ENCODE measurements at places on chromosomes 1 and 21. TPM values are rescaled to one million over a fixed set of nuclear protein-coding genes. Genes with fewer than 3 reads are reported as not detected.
A peak's percentile ranks its signal among the peaks of the same experiment; 100 is the strongest.

Gene GREM2
- total RNA-seq = 5.1 TPM

Gene CCT3
- total RNA-seq = 102 TPM

Gene DUSP10
- total RNA-seq = 5.3 TPM

Gene ZBTB8B
- total RNA-seq = 0.03 TPM

Gene FAM72D
- 0.24 TPM for total RNA-seq

Gene SPATA46
- total RNA-seq = not detected

GRCh38 chr21:36288651-36289243, 31.2 kb upstream of the MORC3 start:
- peaks cover 5% of the 10 kb centered on the region for H3K36me3 ChIP-seq
- H3K27ac ChIP-seq = no peak overlapping the region
- H3K4me1 ChIP-seq = no peaks in the 10 kb centered on the region
- no peaks in the 10 kb centered on the region for H3K27me3 ChIP-seq

DNA sequence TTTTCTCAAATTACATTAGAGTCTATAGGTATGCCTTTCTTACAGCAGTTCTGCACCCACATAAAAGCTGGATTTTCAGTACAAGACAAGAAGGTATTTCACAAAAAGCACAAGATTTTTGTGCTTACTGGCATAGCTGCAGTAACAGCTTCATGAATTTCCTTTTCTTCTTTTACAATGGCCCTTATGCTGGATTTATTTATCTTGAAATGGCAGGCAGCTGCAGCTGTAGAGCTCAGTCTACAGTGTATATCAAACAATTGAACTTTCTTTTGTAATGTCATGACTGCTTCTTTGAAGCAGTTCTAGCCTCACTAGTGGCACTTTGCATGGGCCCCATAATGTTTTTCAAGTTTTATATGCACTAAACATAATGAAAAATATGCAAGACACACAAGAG, 510.2 kb downstream of the KCNT2 start:
- H3K27me3 ChIP-seq = no peaks in the 10 kb centered on the region
- H3K27ac ChIP-seq = no peak overlapping the region
- H3K4me3 ChIP-seq = no peak overlapping the region
- no peaks in the 10 kb centered on the region for H3K36me3 ChIP-seq
- no peak for DNase-seq

DNA sequence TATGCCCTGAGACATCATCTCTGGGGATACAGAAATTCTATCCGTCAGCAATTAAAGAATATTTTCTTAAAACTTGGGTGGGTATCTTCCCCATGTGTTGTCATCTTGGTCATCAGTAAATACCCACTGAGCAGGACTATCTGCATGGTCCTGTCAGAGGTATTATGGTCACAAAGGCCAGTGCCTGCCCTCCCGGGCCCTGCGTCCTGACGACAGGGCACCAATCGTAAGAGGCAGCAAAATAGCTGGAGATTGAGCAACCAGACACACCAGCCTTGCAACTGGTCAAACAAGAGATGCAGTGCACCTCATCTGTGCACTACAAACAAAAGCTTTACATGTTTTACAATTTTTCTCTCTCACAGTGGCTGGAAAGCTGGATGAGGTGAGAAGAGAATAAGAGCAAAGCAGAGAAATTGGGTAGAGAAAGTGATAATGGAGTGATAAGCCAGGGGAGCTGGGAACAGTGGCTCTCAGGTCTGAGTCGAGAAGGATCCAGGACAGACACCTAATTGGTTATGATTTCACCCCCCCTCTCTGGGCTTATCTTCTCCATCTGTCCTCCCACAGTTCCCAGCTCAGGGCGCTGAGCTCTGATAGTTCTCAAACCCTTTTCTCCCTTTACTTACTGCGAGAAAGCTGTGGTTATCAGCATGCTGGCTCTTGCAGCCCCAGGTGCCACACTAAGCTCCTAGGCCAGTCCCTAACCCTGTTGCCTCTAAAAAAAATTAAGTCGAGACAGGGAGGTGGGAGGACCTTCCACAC, 8.8 kb upstream of the SRP9 start:
- no peak overlapping the region for H3K4me3 ChIP-seq
- no peak overlapping the region for H3K27ac ChIP-seq
- no peaks in the 10 kb centered on the region for H3K36me3 ChIP-seq
- H3K27me3 ChIP-seq = no peaks in the 10 kb centered on the region

GRCh38 chr1:171438441-171438840, 46.9 kb upstream of the PRRC2C start:
- no peaks in the 10 kb centered on the region for H3K4me1 ChIP-seq
- peak; percentile 90 for DNase-seq
- no peaks in the 10 kb centered on the region for H3K36me3 ChIP-seq
- H3K4me3 ChIP-seq = no peak overlapping the region

GRCh38 chr1:66938613-66939012, 13.8 kb downstream of the MIER1 start:
- H3K27ac ChIP-seq = no peak overlapping the region
- peaks cover 3% of the 10 kb centered on the region for H3K4me1 ChIP-seq
- no peaks in the 10 kb centered on the region for H3K27me3 ChIP-seq
- no peak overlapping the region for H3K4me3 ChIP-seq
- no peaks in the 10 kb centered on the region for H3K36me3 ChIP-seq
- DNase-seq = no peak

- no peaks in the 10 kb centered on the region for H3K4me1 ChIP-seq
- H3K4me3 ChIP-seq = no peak overlapping the region
- DNase-seq = no peak
- H3K27ac ChIP-seq = no peak overlapping the region
- H3K27me3 ChIP-seq = no peaks in the 10 kb centered on the region
These were observed 322.7 kb downstream of the PTBP2 start for GRCh38 chr1:97044159-97044760.

- H3K27ac ChIP-seq = no peak overlapping the region
- no peaks in the 10 kb centered on the region for H3K4me1 ChIP-seq
- H3K36me3 ChIP-seq = no peaks in the 10 kb centered on the region
- DNase-seq = no peak
These were observed 13.6 kb downstream of the G0S2 start for GRCh38 chr1:209688746-209689234.

- no peak overlapping the region for H3K27ac ChIP-seq
- peak; percentile 97 for DNase-seq
- no peaks in the 10 kb centered on the region for H3K4me1 ChIP-seq
- H3K27me3 ChIP-seq = no peaks in the 10 kb centered on the region
- no peak overlapping the region for H3K4me3 ChIP-seq
These were observed 23.2 kb upstream of the LSM10 start for GRCh38 chr1:36420836-36421317.

DNA sequence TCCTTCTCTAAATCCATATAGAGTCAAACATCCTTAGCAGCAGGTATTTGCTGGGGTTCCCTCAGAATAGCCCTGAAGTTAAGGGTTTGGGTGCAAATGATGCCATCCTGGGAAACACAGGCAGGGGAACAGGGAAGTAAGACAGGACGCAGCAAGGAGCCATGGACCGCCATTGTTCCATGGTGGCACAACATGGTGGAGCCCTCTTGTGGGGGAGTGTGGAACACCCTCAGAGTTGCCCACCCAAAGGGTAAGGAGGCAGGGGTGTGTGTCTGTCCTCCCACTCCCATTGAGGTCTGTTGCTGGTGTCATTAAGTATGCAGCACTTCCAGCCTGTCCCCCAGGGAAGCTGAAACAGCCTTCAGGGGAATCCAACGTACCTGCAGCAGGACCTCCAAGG, 20.4 kb upstream of the RCAN1 start:
- H3K4me3 ChIP-seq = no peak overlapping the region
- no peaks in the 10 kb centered on the region for H3K4me1 ChIP-seq
- DNase-seq = no peak
- H3K27ac ChIP-seq = no peak overlapping the region

GRCh38 chr1:112548547-112548946, 39.8 kb downstream of the WNT2B start:
- DNase-seq = no peak
- H3K36me3 ChIP-seq = no peaks in the 10 kb centered on the region
- no peaks in the 10 kb centered on the region for H3K4me1 ChIP-seq
- H3K27me3 ChIP-seq = no peaks in the 10 kb centered on the region
- no peak overlapping the region for H3K4me3 ChIP-seq

- no peaks in the 10 kb centered on the region for H3K27me3 ChIP-seq
- H3K36me3 ChIP-seq = no peaks in the 10 kb centered on the region
- no peak overlapping the region for H3K27ac ChIP-seq
- DNase-seq = no peak
These were observed 103.6 kb upstream of the SNX7 start for GRCh38 chr1:98557895-98558294.

GRCh38 chr21:31443736-31444521, 99.9 kb upstream of the TIAM1 start:
- no peak overlapping the region for H3K4me3 ChIP-seq
- peak; percentile 55 for DNase-seq
- H3K36me3 ChIP-seq = no peaks in the 10 kb centered on the region

GRCh38 chr1:40782371-40782956, 1.1 kb upstream of the KCNQ4 start:
- no peak overlapping the region for H3K4me3 ChIP-seq
- peaks cover 1% of the 10 kb centered on the region for H3K4me1 ChIP-seq
- H3K27me3 ChIP-seq = no peaks in the 10 kb centered on the region
- H3K36me3 ChIP-seq = no peaks in the 10 kb centered on the region
- no peak for DNase-seq

GRCh38 chr1:113875714-113876113, 4.2 kb upstream of the PTPN22 start:
- H3K27ac ChIP-seq = no peak overlapping the region
- H3K4me3 ChIP-seq = no peak overlapping the region
- H3K4me1 ChIP-seq = no peaks in the 10 kb centered on the region
- H3K27me3 ChIP-seq = no peaks in the 10 kb centered on the region
- DNase-seq = no peak

DNA sequence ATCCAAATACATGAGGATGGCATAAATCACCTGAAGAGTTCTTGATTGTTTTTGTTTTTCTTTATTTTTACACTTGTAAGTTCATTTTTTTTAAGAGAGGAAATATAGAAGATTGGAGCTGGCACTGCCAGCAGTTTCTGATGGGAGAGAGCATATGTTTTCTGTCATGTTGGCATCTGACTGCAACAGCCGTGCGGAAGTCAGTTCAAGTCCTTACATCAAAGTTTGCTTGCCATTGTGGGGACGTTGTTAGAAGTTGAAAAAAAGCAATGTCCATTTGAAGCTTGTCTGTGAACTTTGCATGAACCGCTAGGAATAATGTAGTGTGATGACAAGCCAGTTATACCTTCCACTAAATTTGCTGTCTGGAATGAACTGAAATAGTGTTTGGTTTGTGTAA, 126.5 kb upstream of the USH2A start:
- no peaks in the 10 kb centered on the region for H3K4me1 ChIP-seq
- no peak overlapping the region for H3K27ac ChIP-seq
- DNase-seq = no peak

DNA sequence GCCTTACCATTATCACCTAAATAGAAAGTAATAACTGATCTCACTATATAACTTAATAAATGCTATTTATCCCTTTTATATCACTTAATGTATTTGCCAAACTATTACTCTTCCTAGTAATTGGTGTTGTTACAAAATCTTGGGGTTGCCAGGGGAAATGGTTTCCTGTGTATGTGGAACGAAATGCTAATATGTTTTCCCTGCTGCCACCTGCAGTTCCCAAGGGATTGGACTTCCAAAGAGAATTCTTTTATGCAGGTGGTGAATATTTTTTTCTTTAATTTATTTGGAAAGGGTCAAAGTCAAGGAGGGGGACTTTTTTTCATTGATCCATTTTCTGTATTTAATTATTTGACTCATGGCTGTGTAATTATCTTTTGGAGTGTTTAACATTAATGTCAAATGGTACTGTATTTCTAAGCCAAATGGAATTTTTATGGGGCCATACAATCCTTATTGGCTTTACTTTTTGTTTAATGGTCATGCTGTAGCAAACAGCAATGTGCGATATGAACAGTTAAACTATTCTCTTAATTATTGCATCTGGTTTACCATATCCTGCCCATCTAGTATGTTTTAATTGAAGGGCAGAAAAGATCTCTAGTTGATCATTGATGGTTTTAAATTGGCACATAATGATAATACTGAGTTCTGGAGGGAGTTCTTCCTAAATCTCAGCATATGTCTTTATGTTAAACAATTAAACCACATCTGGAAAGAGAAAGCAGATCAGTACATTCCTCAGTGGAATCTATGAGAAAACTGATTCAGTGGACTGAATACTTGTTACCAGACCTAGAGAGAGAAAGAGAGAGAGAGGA, 486.3 kb downstream of the TTLL7 start:
- no peak overlapping the region for H3K27ac ChIP-seq
- H3K4me3 ChIP-seq = no peak overlapping the region
- peaks cover 5% of the 10 kb centered on the region for H3K4me1 ChIP-seq
- H3K36me3 ChIP-seq = no peaks in the 10 kb centered on the region

DNA sequence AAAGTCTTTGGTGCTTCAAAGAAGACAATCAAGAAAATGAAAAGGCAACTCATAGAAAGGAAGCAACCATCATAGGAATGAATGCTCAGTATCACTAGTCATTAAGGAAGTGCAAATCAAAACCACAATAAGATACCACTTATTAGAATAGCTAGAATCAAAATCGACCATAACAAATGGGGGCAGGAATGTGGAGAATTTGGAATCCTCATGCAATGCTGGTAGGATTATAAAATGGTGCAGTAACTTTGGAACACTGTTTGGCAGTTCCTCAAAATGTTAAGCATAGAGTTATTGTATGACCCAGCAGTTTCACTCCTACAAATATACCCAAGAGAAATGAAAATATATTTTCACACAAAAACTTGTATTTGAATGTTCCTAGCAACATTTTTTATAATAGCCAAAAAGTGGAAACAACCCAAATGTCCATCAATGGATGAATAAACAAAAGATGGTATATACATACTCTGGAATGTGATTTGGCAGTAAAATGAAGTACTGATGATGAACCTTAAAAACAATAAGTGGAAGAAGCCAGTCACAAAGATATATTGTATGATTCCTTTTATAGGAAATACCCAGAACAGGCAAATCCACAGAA, 105.6 kb downstream of the MIS18A start:
- no peaks in the 10 kb centered on the region for H3K27me3 ChIP-seq
- DNase-seq = no peak
- no peaks in the 10 kb centered on the region for H3K36me3 ChIP-seq

DNA sequence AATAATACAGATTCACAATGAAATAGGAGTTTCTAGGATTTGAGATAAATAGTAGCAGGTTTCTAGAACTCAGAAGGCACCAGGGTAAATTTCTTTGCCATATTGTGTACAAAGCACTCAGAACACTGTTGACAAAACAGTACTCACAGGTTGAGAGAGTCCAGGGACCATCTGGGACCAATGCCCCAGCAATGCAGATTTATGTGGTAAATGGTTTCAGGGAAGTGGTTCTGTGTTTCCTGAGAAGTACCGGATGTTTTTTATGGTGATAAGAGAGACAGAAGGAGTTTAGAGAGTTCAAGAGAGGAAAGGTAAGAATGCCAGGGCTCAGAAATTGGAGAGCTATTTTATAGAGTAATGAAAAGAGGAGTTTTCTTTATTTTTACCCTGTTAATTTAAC, 29.6 kb upstream of the DIPK1A start:
- no peak overlapping the region for H3K27ac ChIP-seq
- no peaks in the 10 kb centered on the region for H3K27me3 ChIP-seq
- DNase-seq = no peak
- H3K4me1 ChIP-seq = no peaks in the 10 kb centered on the region
- H3K4me3 ChIP-seq = no peak overlapping the region

Data from aorta (tissue), 5 donors.